ENCODE measurements at places on chromosomes 4 and X.

GRCh38 chr4:138838251-138838650, 177.3 kb upstream of the NOCT start:
- DNase-seq, result no peak

DNA sequence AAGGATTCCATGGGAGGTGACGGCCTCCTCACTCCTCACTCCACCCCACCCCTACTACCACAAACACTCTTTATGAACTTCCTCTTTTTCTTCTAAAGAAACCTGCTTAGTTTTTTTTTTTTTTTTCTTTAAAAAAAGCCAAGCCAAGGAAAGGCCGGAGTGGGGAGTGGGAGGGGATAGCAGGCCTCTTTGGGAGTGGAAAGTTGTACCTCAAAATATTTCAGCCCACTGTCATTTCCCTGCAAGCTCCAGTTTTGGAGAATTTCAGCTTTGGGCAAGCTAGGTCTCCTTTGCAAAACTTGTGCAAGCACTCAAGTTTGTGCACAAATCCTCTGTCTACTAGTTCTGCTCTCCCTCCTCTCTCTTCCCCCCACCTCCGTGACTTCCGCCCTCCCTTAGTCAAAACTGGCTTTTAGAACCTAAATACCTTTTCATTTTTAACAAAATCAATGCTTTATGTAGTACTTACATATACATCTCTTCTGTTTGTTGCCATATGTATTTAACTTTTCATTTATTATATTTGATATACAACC, 512 bp upstream of the ANTXR2 start:
- DNase-seq, result no peak

- no peak for DNase-seq
These were observed 2.0 kb upstream of the ZNF185 start for GRCh38 chrX:152895724-152896420.

- peak; percentile 25 for DNase-seq
These were observed 216.4 kb upstream of the GYPA start for GRCh38 chr4:144356941-144357381.

- DNase-seq, result no peak
These were observed 353.6 kb downstream of the TRIML1 start for GRCh38 chr4:188492886-188493285.

GRCh38 chrX:134685668-134686067, 27.4 kb upstream of the PLAC1 start:
- peak; percentile 41 for DNase-seq

GRCh38 chrX:109782994-109783700, 50.1 kb upstream of the ACSL4 start:
- DNase-seq, result no peak

- DNase-seq, result peak; percentile 29
These were observed 58.5 kb upstream of the PRDM8 start for GRCh38 chr4:80138551-80139538.

- DNase-seq, result no peak
These were observed 233.6 kb upstream of the DIPK2B start for GRCh38 chrX:45434231-45434630.

- DNase-seq, result peak; percentile 13
These were observed 61.7 kb downstream of the ADRA2C start for GRCh38 chr4:3827616-3828492.

DNA sequence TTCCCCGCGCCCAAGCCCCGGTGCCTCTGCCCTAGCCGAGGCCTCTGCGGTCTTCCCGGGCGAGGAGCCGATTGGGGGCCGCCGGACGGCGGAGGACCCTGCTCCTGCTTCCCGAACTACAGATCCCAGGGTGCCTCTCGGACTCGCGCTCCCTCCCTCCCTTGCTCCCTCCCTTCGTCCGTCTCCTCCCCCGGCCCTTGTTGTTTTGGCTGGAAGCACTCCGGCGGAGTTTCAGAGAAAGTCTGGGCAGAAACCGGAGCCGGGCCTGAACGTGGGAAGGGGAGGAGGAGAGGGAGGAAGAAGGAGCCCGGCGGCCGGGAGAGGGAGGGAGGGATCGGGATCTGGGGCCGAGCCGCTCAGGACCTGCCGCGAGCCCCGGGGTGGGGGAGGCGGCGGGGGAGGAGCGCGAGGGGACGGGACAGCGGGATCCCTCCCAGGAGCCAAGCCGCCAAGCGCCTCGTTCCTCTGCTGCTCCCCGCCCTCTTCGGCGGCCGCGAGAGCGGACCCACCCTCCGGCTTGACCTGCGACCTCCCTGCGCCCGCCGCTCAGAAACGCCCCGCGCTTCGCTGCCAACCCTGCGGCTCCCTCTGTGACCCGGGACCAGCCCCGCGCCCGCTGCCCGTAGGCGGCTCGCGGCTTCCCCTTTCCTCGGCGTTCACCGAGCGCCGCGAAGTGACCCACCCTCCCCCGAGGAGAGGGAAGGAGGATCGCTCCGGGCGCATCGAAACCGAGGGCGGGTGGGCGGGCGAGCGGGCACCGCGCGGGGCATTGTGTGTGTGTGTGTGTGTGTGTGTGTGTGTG, 496 bp upstream of the GAB1 start:
- peak; percentile 93 for DNase-seq

DNA sequence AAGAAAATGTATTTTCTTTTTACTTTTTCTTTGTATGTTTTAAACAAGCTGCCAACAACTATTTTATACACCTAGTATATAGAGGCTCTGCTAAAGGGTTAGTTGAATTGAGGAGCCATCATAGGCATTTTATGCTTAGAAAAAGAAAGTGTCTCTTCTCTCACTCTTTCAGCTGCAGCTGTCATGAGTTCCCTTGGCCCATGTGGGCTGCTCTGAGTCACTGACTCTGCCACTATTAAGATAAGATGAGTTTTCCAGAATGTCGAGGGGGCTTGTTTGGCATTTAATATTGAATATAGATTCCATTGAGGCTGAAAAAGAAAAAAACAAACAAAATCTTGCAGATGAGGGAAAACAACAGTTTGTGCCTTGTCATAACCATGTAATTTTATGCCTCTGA, 126.0 kb upstream of the PAQR3 start:
- no peak for DNase-seq

DNA sequence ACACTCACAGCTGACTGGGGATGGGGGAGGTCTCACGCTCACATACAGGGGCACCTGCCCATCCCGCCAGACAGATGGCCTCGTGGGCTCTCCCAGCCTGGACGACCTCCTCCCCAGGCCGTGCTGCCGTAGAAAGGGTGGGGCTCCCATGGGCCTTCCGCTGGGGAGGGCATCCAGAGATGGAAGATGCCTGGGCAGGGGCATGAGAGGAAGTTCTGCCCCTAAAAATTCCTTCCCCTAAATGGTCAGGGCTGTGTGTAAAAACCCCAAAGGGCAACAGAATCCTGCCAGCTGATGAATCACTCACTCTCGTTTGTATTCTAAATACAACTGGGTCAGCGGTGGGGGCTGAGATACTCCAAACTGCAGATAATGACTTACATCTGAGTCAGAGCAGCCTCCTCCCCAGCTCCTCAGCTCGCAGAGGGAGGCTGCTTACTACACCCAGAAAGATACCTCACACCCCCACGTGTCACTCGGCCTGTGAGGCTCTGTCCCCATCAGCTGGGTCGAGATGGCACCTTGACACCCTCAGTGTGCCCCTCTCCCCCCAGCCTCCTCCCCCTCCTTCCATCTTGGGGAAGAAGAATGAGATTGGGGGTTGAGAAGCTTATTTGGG, 10.1 kb downstream of the WDR1 start:
- peak; percentile 94 for DNase-seq

DNA sequence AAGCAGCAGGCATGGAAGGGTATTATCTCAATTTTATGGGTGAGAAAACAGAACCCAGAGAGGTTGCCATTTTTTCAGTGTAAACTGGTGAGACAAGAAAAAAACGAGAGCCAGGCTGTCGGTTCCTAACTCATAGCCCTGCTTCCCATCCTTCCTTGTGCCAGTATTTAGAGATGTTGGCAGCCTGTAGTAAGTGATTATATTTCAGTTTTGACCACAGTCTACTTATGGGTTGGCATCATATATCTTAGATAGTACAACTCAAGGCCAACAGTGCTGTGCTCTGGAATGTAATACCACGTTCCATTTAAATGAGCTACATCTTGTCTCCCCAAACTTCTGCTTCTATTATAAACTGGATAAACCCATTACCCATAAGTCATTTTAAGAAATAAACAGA, 40.8 kb downstream of the XK start:
- no peak for DNase-seq

DNA sequence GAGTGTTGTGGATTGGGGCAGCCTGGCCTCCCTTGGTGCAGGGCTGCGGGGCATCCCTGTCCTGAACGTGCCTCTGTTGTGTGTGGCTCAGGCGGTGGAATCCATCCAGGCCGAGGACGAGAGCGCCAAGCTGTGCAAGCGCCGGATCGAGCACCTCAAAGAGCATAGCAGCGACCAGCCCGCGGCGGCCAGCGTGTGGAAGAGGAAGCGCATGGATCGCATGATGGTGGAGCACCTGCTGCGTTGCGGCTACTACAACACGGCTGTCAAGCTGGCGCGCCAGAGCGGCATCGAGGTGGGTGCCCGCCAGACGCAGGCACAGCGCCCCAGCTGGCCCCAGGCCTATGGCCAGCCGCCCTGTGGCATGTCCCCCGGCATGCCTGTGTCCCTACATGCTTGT, 25.6 kb downstream of the MAEA start:
- DNase-seq, result no peak

DNA sequence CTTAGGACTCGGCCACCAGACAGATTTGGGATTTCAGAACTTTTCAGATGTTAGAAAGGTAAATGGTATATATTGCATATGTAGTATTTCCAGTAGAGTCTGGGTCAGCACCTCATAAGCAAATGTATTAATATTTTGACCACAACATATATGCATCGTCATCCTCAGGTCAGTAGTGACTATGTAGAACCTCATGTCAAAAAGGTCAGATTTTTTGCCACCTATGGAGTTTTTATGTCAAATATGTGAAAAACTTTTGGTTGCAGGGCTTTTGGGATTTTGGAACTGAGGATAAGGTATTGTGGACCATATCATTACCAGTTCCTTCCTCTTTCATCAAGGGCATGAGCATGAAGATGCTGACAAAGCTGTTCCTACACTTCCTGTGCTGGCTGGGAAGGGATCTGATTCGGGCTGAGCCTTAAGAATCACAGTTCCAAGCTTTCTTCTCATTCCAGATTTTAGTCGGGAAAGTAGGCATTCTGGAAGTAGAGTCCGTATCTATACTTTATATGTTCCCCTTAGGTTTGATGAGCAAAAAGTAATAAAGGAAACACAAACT, 183.0 kb upstream of the PGRMC2 start:
- no peak for DNase-seq

- no peak for DNase-seq
These were observed 258.6 kb downstream of the FAM133A start for GRCh38 chrX:93932471-93933220.

DNA sequence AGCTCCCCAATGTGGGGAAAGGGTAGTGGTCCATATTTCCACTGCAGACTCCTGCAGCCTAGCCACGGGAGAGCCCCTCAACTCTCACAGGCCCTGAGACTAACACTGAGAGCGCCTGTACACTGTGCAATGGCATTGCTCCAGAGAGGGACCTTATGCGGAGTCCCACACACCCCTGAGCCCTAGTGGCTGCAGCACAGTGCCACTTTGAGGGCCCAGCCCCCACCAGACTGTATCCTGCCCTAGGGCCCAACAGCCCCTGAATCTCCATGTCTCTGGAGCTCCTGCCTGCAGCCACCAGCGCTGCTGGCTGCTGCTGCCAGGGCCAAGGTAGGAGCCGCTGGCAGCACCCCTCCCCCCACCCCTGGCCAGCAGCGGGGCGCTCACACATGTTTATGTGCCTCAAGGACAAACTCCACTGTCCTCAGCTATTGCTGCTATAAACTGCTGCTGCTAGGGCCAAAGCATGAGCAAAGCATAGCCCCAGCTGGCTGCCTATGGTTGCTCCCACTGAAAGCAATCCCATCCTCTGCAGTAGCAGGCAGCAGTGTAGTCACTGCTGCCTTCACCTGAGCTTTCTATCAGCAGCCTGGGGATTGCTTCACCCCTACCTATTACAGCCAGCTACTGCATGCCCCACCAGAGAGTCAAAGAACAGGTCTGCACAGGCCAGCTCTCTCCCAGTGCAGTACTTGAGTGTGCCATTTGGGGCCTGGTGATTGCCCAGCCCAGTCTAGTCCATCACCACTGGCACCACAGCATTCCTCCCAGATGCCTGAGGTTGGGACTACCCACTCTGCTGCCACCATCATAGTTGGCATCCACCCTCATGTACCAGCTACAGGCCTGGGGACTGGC, 24.3 kb downstream of the TMEM154 start:
- DNase-seq, result no peak

GRCh38 chr4:83438719-83439118, 16.9 kb downstream of the HELQ start:
- DNase-seq, result no peak

DNA sequence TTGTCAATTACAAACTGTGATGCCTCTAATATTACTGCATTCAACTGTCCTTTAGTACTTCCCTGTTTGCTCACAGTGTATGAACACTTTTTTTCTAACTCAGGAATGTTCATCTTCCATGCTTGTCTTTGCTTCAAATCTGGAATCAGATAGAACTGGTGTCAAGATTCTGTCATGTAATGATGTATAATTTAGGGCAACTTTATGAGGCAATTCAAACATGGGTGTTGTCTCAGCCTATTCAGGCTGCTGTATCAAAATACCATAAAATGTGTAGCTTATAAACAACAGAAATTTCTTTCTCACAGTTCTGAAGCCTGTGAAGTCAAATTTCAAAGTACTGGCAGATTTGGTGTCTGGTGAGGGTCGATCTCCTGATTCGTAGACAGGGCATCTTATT, 1012.9 kb downstream of the RAB28 start:
- DNase-seq, result no peak

DNA sequence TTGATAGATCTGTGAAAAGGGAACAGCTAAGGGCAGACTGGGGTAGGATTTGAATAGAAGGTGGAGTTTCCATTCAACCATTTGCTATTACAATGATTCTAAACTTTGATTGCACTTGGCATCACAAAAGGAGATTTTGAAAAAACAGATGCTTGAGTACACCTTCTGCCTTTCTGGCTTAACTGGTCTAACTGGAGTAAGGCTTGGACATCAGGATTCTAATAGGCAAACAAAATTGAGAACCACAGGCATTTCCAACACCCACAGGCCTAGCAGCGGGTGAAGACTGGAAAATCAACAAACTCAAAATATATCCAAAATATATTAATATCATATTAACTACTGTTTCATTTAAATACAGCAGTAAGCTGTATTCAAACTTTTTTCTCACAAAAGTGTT, 1.9 kb upstream of the VEGFC start:
- no peak for DNase-seq

DNA sequence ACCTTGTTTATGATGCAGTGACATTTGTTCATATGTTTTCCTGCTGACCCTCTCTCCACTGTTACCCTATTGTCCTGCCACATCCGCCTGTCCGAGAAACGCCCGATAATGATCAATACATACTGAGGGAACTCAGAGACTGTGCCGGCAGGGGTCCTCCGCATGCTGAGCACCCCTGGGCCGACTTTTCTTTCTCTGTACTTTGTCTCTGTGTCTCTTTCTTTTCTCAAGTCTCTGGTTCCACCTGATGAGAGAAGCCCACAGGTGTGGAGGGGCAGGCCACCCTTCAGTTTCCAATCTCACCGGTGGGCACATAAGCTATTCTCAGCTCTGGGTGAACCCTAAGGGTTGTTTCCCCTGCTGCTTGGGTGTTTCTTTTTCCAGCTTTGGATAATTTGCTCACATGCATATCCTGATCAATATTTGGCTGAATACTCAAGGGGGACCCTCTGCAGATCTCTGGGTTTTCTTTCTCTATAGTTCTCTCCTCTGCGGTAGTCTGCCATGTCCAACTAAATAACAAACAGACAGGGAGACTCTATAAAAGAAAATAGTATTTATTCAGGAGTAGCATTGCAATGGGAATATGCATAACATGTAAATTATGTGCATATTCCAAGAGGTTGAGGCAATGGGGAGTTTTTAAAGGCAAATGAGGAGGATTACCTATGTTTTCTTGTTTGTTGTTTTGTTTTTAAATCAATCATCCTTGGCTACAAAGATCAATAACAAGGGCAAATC, 97.2 kb downstream of the CEP44 start:
- DNase-seq, result no peak

All from fibroblast of pulmonary artery (primary cell).